ENCODE measurements at places on chromosomes 5 and 9. TPM values are rescaled to one million over a fixed set of nuclear protein-coding genes. Genes with fewer than 3 reads are reported as not detected.

OBP2B gene
- not detected for total RNA-seq

ASPN gene
- total RNA-seq, result not detected

FBLL1 gene
- total RNA-seq, result not detected

ZNF883 gene
- total RNA-seq, result 0.67 TPM

MRPL50 gene
- total RNA-seq, result 20.9 TPM

LRRC19 gene
- total RNA-seq, result not detected

LCN10 gene
- total RNA-seq, result 1.3 TPM

ENTPD8 gene
- total RNA-seq, result not detected

LCN12 gene
- 0.72 TPM for total RNA-seq

NTRK2 gene
- 0.12 TPM for total RNA-seq

LPCAT1 gene
- 63.6 TPM for total RNA-seq

DNAJC25 gene
- 5.1 TPM for total RNA-seq

NIPAL4 gene
- not detected for total RNA-seq

DMGDH gene
- 0.49 TPM for total RNA-seq

PCDHB13 gene
- total RNA-seq, result 0.09 TPM

IFNB1 gene
- not detected for total RNA-seq

EQTN gene
- total RNA-seq, result not detected

NR2F1 gene
- total RNA-seq, result not detected

PAEP gene
- not detected for total RNA-seq

CDH18 gene
- total RNA-seq, result not detected

MEIKIN gene
- total RNA-seq, result 6.2 TPM

SLC45A2 gene
- total RNA-seq, result not detected
